NCI-H226 (cell line): ENCODE measurements at places on chromosomes 5 and 9.

DNA sequence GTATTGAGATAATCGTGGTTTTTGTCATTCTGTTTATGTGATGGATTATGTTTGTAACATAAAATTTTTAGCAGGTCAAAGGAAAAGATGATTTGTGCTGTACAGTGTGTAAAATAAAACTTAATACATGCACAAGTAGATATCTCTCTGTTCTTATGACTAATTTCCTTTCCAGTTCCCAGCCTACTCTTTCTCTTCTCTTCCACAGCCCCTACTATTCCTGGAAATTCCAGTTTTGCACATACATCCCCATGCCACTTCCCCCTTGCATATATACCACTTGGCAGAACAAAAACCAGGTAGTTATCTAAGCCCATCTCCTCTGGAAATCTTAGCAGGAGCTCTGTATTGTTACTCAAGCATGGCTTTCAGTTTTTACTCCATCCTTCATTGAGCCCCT lies 20.2 kb downstream of the TEK start:
- DNase-seq = peak; percentile 8

DNA sequence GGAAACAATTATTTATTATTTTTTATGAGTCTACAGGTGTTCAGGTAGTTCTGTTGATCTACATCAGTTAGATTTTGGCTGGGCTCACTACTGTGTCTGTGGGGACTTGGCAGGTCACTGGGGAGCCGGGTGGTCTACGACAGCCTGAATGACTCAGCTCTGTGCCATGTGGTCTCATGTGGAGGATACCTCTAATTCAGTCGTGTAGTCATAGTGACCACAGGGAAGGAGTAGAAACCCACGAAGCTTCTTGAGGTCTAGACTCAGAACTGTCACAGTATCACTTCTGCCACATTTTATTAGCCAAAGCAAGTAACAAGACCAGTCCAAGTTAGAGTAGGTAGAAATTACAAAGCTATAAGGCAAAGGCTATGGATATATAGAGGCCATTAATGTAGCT lies 64.7 kb upstream of the GRAMD2B start:
- DNase-seq = no peak

DNA sequence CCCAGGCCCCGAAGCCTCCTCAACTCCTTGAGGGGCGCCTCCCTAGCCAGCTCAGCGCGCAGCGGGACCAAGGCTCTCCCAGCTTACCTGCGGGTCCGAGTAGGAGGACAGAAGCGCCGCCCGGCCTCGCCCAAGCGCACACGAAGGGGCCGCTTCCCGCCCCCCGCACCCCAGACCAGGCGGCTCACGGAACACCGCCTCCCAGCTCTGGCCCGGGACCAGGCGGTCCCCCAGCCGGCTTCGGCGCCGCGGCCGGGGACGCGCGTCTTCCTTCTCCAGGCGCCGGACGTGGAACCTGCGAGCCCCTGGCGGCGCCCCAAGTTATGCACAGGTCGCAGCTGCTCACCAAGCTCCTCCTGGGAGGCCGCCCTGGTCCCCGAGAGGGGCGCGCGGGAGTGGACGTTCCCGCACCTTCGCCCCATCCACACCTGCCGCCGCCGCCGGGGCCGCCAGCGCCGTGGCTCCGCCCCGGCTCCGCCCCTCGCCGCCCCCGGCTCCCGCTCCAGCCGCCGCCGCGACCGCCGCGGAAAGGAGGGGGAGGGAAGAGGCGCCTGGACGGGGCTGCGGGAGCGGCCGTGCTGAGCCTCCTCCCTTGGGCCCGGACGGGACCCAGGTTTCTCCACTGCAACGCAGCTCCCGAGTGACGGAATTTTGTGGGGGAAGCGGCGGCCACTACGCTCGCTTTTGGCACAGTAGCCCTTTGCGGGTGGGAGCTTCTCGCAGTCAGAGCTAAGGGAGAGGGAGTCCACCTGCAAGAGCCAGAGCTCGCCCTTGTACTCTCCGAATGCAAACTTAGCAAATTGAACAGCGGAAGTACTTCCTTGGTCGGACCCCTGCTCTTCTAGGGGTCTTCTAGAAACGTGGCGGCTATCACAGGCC lies 77.5 kb upstream of the IFNE start:
- DNase-seq = peak; percentile 32

GRCh38 chr5:170483701-170484458 lies 19.9 kb upstream of the KCNIP1 start:
- DNase-seq = peak; percentile 62

DNA sequence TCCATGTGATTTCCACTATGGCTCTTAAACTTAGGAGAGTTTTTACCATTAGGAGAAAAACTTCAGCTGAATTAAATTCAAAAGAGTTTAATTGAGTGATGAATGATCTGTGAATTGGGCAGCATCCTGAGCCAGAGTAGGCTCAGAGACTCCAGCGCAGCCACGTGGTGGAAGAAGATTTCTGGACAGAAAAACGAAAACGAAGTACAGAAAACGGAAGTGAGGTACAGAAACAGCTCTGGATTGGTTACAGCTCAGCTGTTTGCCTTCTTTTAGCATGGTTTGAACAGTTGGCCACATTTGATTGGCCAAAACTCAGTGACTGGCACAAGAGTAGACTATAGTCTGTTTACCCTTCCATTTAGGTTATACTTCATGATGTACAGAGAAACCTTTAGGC lies 69.2 kb upstream of the PLPP1 start:
- DNase-seq = no peak

GRCh38 chr9:114034196-114034595 lies 43.9 kb downstream of the AMBP start:
- DNase-seq = no peak

GRCh38 chr9:22157276-22157675 lies 148.2 kb upstream of the CDKN2B start:
- DNase-seq = peak; percentile 47

DNA sequence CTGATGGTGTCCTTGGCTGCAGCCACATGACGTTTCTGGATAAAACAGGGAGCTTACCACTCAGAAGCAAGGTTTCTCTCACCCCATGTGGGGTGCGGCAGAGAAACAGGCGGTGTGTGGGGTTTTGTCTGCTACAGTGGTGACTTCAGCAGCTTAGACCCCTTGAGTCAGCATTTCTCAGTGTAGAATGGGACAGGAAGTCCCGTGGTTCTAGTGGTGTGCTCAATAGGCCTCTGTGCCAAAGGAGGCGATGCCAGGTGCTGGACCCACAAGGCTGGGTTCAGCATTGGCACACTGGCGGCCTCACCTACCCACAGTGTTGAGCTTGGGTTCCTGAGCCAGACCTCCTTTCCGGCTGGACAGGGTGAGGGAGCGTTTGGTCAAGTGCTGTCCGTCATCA lies 125.2 kb upstream of the SMIM23 start:
- DNase-seq = no peak

GRCh38 chr9:8821910-8822666 lies 1022.5 kb upstream of the DMAC1 start:
- no peak for DNase-seq

DNA sequence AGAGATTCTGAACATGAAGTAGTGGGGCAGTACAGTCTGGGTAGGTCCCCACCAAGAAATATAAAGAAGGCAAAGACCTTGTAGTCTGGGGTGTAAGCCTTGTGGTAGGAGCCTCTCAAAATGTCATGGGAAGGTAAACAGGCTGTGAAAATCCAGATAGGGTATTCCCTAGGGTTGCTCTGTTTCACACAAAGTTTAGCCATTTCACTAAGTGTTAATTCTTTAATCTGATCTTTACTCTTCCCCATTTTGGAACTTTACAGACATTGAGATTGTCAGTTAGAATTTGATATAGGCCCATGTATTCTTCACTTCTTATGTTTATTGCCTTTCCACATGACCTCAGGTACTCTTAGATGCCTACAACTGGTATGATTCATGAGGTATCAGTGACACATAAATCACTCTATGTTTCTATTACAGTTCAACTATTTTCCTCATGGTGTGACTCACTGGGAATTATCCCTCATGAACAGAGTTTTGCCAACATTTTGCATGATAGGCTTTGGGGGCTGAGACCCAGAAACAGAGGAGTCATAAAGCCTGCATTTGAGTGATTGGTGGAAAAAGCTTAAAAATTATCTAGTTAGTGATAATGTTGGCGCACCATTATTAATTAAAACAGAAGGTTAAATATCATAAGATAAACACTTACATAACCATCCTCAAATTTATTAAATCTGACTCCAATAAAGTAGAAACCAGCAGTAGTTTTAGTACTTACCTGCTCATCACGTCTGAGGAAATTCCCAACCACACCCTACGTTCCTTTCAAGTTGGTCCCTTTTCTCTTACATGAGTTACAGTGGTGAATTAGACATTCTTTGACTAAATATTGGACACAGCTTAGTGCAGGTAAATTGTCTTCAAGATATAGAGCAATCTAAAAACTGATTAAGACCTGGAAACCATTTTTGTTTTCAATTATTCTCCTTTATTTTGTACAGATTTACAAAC lies 399.8 kb upstream of the MEF2C start:
- DNase-seq = peak; percentile 88

DNA sequence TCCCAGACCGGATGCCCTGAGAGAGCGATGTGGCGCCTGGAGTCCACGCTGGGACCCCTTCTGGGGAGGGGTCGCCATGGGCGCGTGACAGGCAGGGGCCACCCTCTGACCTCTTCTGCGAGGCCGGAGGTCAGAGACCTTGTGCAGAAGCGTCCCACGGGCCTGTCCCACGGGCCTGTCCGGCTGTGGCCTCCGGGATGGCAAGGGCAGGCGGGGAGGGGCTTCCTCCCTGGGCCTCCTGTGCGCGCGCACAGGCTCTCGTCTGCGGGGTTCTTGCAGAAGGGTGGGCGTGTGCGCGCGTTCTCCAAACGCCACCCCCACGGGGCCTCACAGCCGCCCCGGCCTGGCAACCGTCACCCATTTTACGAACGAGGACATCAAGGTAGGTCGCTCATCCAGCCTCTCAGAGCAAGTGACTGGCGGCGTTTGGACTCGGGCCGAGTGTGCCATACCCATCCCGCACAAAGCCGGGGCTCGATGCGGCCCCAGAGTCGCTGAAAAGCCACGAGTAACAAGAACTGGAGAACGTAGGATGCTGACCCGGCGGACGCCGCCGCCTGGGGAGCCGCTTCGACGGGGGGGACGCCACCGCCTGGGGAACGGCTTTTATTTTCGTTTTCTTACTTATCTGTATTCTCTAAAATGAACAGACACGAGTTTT lies 897 bp downstream of the AHRR start:
- DNase-seq = no peak

- no peak for DNase-seq
Measured at GRCh38 chr9:121182101-121182836, 19.4 kb downstream of the RAB14 start.

GRCh38 chr5:76807296-76807695 lies 11.5 kb upstream of the F2RL1 start:
- peak; percentile 85 for DNase-seq

GRCh38 chr9:36193023-36193422 lies 2.3 kb downstream of the CLTA start:
- no peak for DNase-seq

DNA sequence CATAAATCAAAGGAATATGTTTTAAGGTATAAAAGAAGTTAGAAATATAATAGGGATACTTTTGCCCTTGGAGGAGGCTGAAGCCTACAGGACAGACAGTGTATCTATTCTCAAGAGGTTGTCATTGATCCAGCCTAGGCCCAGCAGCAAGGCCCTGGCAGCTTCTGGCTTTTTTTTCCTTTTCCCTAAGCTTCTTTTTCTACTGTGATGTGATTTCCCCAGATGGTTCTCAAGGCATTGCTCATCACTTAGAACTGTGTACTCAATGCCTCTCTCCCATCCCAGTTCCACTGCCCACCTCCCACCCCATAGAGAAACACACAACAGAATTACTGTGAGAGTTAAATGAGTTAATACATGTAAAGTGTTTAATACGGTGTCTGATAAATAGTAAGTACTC lies 88.6 kb downstream of the SLC44A1 start:
- no peak for DNase-seq

DNA sequence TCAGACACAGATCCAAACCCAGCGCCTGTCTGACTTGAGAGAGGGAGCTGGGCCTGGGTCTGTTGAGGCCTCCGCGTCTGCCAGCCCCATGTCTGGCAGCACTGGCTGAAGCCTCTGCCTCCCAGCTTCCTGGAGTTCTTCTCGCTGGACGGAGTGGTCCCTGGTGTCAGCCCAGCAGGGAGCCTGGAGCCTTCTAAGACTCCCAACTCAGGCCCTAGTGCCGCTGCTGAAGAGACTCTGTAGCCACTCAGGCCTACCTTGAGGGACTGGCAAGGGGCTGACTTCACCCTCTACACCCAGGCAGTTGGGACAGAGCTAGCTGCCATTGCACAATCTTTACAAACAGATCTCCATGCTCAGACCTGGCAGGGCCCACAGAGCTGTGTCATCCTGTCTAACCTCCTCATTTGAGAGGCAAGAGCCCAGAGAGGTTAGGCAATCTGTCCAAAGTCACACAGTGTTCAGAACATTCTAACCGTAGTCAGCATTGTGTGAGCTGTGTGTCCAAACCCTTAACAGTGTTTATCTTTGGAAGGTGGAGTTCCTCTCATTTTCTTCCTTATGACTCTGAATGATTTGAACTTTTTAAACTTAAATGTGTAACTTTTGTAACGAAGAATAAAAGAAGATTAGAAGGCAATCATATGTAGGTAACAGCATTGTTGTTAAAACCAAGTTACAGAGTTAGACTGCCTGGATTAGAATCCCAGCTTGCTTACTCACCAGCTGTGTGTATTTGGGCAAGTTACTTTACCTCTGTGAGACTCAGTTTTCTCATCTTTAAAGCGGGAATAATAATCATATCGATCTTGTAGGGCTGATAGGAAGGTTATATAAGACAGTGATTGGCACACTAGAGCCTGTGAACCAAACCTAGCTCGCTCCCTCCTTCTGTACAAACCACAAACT lies 4.6 kb upstream of the DUSP1 start:
- peak; percentile 77 for DNase-seq

DNA sequence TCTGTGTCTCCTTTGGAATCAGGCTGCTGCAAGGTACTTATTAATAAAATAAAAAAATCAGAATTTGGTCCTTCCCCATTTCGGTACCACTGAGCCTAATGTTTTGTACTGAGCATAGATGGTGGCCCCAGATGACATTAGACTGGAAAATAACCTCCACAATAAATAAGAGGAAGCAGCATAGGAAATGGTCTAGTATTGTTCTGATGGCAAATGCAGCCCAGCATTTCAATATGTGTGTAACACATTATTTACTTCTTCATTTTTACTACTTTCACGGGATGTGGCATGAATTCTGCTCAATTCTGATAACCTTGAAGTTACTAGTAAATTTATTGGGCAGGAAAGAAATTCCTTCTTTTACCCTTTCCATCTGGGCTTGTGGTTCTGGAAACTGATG lies 295.6 kb downstream of the ADGRV1 start:
- no peak for DNase-seq

- no peak for DNase-seq
Measured at GRCh38 chr5:108367679-108368334, 14.1 kb downstream of the FBXL17 start.

- DNase-seq = no peak
Measured at GRCh38 chr5:107864793-107865192, 194.1 kb upstream of the EFNA5 start.

GRCh38 chr5:59206132-59206581 lies 623.3 kb downstream of the RAB3C start:
- peak; percentile 59 for DNase-seq

- DNase-seq = peak; percentile 22
Measured at GRCh38 chr9:121944711-121945191, 148.4 kb downstream of the TTLL11 start.
